ENCODE measurements at places on chromosomes 2 and 18.

DNA sequence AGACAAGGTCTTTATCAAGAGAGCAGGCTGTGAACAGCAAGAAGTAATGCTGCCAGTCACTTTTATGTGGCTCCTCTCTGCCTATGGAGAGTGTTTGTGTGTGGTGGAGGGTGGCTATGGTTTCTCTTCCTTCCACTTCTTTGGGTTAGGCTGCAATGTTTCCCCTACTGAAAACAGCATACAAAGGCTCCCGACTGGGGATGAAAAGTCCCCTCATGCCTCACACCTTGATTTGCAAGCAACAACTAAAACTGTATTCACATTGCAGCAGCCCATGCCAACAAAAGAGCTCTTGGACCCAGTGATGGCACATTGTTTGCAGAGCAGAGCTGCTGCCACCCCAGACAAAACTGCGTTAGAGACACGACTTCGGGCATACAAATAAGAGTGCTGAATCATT lies 301.6 kb downstream of the SLC8A1 start:
- no peak for DNase-seq

DNA sequence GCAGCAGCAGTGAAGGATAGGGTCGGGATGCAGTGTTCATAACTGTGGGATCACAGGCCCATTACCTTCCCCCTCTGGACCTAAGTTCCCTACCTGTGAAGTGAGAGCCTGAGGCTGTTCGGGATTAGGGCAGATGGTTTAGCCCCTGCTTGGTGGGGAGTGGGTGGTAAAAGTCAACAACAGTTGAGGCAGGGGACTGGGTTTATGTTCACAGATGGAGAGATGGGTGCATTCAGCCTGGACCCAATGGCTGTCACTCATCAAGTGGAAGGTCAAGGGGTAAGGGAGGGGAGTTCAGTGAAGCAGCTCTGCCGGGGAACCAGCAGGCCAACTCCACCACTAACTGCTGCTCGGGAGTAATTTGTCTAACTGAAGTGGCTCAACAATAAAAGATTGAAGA lies 180.4 kb downstream of the FAM210A start:
- DNase-seq = no peak

DNA sequence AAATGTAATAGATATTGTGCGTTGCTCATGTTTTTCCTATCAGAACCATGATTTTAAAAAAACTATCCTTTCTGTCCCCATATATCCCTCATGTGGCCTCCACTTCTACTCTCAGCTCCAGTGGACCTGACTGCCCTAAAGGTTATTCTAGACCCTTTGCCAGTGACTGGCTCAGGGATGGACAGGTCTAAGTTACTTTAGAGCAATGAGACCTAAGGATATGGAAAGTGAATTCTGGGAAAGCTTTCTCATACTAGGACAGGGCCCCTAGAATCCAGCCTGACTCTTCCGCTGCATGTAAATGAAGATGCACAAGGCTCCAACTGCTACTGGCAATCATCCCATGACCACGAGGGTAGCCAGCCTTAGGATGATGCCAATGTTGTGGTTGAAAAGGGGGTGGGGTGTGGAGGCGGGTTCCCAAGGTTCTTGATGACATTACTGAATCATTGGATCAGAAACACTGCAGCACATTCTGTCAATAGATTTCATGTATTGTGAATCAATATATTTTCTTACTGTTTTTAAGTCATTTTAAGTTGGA lies 21.3 kb downstream of the C2orf69 start:
- no peak for DNase-seq

DNA sequence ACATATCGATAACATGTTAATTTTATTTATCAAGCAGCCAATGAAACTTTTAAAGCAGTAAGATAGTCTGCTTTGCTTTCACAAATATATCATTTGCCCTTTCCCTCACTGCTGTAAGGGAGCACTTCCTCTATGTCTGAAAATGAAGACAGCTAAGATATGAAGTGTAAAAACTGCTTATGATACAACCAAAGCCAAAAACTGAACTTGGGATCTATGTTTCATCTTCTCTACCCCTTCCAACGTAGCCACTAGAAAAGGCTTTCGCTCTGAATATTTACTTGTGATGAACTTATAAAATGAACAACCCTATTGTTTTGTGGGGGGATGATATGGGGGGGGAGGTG lies 140.3 kb downstream of the TCF4 start:
- DNase-seq = no peak

DNA sequence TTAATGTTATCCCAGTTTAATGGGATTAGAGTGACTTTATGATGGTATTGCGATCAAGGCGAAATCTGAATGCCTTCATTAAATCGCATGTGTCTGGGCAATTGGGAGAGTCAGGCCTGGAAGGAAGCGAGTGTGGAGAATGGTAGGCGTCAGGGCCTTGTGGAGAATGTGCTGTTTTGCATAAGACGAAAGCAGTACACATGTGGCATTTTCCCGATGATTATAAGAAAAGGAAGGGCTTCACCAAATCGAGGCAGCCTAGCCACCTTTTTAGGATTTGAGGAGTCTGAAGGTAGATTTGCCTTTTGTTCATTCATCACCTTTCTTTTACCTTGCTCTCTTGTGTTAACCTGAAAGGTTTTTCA lies 1.0 kb downstream of the ZNF532 start:
- no peak for DNase-seq

GRCh38 chr2:126307740-126308139 lies 348.2 kb upstream of the GYPC start:
- DNase-seq = no peak

- no peak for DNase-seq
These were observed 884.4 kb upstream of the KLHL29 start for GRCh38 chr2:22500555-22500935.

- no peak for DNase-seq
These were observed 86.8 kb downstream of the METTL8 start for GRCh38 chr2:171346723-171347557.

DNA sequence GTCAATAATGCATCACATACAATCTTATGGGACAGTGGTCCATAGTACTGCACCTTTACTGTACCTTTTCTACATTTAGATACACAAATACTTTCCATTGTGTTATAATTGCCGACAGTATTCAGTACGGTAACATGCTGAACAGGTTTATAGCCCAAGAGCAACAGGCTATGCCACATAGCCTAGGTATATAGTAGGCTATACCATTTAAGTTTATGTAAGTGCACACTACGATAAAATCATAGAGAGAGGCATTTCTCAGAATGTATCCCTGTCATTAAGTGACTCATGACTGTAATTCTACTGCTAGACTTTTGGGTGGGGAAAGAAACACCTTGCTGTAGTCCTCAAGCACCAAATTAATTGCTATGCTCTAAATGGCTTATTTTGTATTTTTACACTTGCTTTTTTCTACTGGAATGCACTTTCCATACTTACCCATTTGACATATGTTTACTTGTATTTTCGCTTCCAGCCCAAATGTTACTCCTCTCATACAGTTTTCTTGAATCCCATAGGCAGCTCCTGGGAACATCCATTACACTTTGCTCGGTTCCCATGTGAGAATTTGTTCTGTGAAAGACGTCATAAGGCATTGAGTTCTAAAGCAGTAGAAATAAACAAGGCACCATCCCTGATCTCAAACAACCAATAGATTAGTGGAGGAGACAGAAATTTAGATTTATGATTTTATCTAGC lies 714.0 kb upstream of the ID2 start:
- no peak for DNase-seq
